ENCODE measurements at places on chromosomes 4 and X.

- DNase-seq, result no peak
Observed at GRCh38 chr4:155809835-155810234, 51.0 kb downstream of the GUCY1B1 start.

DNA sequence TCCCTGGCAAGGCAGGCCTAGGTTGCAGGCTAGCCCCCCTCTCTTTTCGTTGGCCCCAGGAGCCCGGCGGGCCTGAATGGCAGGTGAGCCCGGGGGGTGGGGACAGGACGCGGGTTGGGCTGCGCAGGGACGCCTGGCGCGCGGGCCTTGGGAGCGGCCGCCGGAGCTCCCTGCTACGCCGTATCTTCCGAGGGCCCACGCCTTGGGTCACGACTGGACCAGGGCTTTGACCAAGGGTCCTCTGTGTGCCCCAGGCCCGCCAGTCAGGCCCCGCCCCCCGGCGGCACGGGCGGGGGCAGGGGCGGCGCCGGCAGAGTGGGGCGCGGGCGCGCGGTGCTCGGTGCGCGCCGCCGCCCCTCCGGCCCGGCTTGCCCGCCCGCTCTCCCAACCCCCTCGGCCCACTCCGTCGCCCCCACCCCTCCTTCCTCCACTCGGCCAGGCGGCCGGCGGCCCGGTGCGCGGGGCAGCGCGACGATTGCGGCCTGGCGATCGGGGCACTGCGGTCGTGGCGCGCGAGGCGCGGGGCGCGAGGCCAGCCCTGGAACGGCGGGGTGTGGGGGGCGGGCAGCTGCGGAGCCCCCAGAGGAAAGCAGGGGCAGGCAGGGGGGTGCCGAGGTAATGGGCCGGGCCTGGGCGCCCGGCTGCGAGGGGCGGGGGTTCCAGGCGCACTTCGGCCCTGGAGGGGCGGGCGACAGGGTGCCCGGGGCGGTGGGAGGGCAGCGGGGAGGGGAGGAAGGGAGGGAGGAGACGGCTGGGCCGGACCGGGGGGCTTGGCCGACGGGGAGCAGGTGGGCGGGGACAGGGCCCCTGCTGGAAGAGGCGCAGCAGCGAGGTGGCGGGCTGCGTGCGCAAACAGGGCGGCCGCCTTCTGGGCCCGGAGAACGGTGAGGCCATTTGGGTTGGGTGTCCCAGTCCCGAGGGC, at the start of gene PRRG3:
TSS of gene PRRG3 (plus strand) at position 798 of the 922 bp plus-strand sequence. CDS start 3,357 bp downstream, outside the sequence.
- no peak for DNase-seq

GRCh38 chrX:2955281-2955680, 26.1 kb upstream of the ARSD start:
- no peak for DNase-seq

- no peak for DNase-seq
Observed at GRCh38 chr4:145822581-145822980, 116.0 kb downstream of the ZNF827 start.

DNA sequence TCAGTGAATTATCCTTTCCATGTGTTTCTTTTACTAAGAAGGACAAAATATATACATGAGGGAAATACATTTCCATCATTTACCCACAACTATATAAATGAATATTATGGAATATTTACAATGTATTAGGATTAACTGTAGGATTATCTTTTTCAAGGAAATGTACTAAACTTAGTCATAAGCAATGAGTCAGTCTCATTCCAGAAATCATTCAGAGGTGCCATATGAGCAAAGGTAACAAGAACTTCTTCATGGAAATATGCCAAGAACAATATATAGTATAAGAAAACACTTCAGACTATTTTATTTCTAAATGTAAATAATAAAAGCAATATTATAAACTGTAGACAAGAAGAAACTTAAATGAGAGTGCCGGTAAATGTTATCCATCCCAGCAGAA, 67.1 kb downstream of the USP38 start:
- no peak for DNase-seq

DNA sequence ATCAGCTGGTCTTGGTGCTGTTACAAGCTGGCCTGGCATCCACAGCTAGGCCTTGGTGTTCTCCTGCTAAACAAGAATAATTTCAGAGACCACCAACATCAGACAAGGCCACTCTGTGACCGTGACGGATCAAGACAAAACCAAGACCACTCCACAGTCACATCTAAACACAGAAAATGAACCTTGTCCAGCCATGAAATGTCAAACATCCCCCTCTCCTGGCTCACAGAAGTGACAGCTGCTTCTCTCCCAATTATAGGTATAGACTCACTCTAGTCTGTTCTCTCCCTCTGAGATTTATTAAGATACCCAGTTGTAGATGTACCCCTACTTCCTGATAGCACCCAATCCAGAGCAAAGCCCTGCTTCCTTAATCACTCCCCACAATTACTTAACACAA, 40.4 kb downstream of the EFHC2 start:
- DNase-seq, result no peak

DNA sequence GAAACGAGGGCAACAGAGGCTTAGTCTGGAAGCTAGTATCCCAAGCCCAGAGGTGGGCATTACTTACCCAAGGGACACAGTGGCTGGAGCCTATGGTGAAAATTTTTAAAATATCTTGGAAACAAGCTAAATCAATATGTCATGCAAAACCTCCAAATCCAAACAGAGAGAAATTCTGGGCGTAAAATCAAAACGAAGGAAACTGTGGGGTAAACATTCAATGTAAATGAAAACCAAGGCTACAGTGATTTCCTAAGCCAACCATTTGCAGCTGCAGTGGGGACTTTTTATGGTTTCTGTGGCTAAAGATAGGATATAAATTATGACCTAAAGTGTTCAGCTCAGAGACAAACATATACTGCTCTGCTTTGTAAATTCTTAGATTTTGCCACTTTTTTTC, 507.7 kb upstream of the DIAPH2 start:
- no peak for DNase-seq

- peak; percentile 53 for DNase-seq
Observed at GRCh38 chr4:140152751-140153418, 1.1 kb downstream of the MAML3 start.

GRCh38 chrX:126448681-126449080, 103.9 kb downstream of the DCAF12L1 start:
- no peak for DNase-seq

- DNase-seq, result no peak
Observed at GRCh38 chrX:112636951-112637581, 42.7 kb downstream of the LHFPL1 start.

GRCh38 chrX:348461-349117, 30.0 kb upstream of the GTPBP6 start:
- no peak for DNase-seq

DNA sequence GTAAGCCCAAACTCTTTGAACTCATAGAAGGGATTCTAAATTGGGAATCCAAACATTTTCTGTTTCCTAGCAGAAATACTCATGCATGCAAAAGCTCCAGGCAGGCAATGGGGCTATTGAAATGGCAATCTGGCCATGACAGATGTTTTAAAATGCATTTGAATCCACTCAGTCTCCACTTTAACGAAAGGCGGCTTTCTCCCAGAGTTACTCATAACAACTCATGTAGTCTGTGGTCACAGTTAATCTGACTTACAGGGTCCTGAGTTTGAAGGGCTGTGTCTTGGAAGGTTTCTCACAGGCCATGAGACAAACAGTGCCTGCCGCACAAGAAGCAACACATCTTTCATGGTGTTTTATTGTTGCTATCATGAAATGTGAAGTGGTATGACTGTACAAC, 185.7 kb downstream of the AMELX start:
- DNase-seq, result no peak

DNA sequence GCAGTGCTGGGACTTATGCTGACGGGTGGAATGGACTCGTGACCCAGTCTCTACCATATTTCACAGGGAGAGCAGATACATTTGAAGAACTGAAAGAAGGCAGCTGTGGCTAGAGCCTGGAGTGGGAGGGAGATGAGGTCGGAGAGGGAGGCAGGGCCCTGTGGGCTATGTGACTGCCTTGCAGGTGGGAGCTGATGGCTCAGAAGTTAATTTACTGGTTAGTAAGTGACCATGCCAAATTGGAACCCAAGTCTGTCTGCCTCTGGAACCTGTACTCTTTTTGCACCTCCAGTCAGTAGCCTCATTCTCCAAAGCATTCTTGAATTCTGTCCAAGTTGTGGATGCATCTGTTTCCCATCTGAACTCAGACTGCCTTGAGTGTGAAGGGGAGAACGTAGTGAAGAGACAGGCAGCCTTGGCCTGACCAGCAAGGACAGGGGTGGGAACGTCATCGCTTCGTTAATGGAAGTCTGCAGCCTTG, 92.3 kb downstream of the REPS2 start:
- no peak for DNase-seq

DNA sequence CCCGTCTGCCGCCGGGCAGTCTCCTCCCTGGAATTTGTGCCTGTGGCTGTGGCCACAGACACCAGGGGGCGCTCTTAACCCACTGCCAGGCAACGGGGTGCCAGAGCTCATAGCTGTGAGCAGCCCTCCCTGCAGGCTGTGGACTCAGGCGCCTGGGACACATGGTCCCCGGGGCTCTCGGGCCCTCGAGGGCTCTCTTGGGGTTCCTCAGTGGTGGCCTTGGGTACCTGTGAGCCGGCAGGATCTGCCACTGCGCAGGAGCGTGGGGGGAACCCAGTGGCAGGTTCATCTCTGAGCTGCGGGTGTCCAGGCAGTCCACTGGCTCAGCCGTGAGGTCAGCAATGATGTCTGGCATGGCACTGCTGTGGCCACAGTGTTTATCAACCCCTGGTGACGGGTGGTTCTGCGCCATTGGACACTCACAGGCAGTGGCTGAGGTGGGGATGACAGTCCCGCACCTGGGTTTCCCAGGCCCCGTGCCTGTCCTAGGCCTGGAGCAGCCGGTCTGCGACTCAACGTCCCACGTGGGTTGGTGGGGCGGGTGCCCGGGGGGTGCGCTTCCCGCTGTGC, 37.2 kb downstream of the PCGF3 start:
- peak; percentile 89 for DNase-seq

- no peak for DNase-seq
Observed at GRCh38 chr4:61094854-61095598, 105.1 kb upstream of the ADGRL3 start.

DNA sequence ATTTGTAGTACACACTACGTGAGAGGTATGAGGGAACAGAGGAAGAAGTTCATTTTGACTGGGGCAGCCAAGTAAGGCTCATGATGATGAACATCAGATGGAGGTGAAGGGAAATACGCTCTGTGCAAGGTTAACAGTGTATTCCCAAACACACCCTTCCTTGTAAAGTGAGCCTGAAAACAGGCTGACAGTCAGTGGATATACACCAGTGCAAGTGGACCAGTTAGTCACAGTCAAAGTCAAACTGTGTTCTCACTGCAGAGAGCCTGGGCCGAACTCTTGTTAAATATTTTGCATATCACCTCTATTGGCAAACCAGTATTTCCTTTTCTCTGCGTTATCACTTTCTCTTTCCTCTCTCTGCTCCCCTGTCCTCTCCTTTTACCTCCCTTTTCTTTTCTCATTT, 23.4 kb upstream of the RHOH start:
- DNase-seq, result no peak

DNA sequence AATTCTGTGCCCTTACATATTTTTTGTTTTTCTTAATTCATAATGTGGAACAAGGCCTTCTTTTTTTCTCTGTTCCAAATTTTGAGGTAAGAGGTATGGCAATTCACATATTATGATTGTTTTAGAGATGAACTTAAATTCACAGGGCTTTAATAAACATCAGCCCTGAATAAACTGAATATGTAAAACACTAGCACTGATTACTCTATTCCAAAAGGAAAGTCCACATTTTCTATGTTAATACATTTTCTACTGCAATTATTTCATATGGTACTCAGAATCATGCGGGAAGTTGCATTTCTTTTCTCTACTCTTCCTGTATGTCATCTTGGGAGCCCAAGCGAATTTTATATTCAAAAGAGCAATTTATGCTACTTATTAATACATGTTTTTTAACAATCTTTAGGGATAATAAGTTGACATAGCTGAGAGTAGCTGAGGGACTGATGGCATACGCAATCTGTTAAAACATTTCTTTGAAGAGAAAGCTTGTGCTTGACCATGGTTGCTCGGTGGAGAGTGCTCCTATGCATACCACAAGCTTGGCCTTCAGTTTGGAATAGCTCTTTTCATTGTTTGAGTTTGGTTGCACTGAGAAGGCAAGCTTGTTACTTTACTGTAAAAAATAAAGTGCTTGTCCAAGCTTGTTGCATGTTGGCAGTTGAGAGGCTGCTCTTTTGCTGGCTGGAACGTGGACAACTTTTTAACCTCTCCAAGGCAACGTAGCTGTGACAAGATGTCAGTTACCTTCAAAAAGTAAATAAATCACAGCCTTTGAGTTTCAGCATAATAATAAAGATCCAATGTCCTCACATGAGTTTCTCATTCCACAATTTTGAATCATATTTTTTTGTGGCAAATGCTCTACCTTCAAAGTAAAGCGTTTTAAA, 196.3 kb upstream of the SPRY1 start:
- DNase-seq, result no peak

- DNase-seq, result no peak
Observed at GRCh38 chr4:119016636-119017035, 119.0 kb upstream of the MYOZ2 start.

DNA sequence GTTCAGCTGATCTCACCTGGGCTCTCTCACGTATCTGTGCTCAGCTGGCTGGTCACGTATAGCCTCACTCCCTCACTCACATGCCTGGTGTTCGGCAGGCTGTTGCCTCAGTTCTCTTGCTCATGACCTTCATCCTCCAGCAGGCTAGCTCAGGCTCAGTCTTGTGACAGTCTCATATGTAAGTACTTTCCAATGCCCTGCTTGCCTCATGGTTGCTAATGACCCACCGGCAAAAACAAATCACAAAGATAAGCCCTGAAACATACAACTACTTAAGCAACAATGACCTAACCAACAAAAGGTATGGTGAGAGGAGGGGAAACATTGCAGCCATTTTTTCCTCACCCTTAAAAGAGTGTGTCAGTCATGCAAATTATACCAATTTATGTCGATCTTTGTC, 25.0 kb downstream of the MEPE start:
- DNase-seq, result no peak

- DNase-seq, result no peak
Observed at GRCh38 chr4:62003695-62004094, 803.6 kb downstream of the ADGRL3 start.

GRCh38 chrX:43003204-43003565, 225.2 kb upstream of the PPP1R2C start:
- no peak for DNase-seq

GRCh38 chr4:113978561-113979147, 793 bp downstream of the ARSJ start:
- DNase-seq, result no peak

DNA sequence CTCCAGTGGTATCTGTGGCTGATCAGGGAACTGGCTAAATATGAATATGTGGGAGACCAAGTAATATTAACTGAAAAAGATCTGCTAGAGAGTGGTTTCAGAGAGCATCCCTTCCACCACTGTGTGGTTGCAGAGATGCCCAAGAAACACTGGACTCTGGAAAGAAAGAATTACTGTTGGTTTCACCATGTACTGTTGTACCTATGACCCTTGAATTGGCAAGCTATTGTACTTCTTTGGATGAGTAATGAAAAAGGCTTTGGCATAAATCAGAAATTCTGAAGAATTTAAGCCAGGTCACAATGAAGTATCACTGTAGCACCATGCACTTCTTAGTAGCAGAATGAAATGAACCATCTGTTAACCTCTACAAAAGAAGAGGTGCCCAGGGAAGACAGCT, 134.4 kb upstream of the INTU start:
- no peak for DNase-seq

GRCh38 chr4:3411676-3412075, 30.1 kb upstream of the HGFAC start:
- DNase-seq, result no peak

All from stimulated activated CD8-positive, alpha-beta memory T cell treated with anti-CD3 and anti-CD28 coated beads, Interleukin-4, amount 100 ng/mL, for 48 hours (primary cell).